ENCODE measurements at places on chromosomes 16 and 17.
A peak's percentile ranks its signal among the peaks of the same experiment; 100 is the strongest.

- DNase-seq = peak; percentile 76
Observed at GRCh38 chr17:48814504-48814903, 2.5 kb downstream of the TTLL6 start.

DNA sequence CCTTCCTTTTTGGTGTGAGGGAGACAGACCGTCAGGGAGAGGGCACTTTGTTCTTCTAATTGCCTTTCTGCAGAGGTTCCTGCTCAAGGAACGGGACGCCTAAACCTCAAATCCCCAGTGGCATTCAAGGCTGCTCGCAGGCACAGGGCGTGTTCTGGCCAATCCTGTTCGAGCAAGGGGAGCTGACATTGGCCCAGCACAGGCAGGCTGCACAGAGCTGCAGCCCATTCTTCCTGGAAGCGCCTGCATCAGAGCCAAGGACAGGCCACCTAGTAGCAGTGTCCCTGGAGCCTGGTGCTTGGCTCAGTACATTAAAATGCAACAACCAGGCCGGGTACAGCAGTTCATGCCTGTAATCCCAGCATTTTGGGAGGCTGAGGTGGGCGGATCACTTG lies 72.2 kb upstream of the CREBBP start:
- peak; percentile 13 for DNase-seq

GRCh38 chr17:35740216-35740615 lies 8.8 kb downstream of the RASL10B start:
- no peak for DNase-seq

DNA sequence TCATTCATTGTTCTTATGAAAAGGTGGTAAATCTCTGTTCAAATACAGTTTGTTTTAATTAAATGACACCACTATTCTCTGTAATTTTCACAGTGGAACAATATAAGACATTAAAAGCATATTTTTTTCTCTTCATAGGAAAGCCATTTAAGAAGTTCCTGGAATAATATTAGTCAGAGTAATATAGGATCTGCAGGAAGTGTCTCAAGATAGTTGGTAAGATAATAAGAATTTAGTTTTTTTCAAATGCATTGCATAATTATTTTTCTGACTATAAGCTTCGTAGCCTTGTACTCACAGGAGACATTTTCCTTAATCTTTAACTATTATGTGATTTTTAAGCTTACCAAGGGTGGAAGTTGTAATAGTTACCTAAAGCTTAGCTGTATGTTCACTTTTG lies 16.9 kb downstream of the STXBP4 start:
- DNase-seq = no peak

GRCh38 chr17:20920815-20921199 lies 122.0 kb downstream of the USP22 start:
- DNase-seq = no peak

DNA sequence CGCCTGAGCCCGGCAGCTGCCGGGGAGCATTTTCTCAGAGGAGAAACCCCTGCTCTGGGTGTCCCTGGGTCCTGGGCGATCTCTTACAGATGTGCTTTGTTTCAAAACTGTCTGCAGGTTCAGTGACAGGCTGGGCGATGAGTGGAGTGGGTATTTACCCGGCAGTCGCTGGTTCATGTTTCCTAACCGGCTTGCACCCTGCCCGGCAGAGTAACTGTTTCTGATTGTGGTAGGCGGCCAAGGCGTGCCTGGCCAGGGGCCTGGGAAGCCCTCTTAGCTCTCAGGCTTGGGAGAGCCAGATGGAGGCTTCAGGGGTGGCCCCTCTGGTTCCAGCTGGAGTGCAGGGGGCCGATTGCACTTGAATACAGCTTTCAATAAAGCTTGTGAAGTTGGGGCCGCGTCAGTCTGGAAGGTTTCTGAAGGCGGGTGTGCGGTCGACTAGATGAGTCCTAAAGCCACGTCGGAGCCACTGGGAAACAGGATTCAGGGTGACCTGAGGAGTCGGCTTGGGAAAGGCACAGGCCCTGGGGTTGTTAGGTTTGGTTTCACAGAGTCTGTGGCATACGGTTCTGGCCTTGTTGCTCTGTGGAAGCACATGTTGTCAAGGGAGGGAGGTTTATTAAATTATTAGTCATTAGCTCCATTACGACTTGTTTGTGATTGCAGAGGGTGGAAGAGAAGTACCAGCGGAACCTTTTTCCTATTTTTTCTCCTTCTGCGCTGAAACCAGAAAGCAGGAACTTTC lies 1.4 kb downstream of the BAIAP2 start:
- DNase-seq = no peak

DNA sequence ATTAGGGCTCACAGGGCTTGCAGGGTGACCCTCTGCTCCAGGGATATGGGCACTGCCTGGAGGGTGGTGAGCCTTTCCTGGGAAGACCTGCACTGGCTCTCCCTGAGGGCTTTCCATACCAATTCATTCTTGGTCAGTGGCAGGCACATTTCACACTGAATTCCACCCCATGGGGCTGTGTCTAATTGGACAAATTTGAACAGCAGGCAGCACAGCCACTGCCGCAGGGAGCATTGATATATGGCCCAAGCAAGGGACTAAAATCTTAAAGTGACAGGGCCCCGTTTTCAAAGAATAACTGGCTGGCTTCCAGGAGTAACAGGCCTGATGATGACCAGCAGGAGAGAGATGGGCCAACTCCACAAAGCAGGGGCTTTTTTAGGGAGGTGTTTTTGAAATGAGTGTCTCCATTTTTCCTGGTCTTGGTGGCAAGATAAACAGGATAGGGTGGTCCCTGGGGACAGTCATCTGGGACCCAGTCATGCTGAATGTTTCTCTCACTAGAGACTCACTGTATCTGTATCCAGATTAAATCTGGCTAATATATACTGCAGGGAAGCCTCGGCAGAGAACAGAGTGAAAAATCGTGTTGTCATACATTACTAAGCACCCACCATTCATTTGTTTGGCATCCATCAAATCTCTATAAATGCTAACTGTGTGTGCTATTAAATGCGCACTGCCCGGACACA lies 74.1 kb upstream of the TBX2 start:
- DNase-seq = no peak

- no peak for DNase-seq
Observed at GRCh38 chr17:35023538-35023937, 40.0 kb downstream of the RFFL start.

Data from NAMALWA (cell line).